ENCODE measurements at places on chromosomes 11 and 22.

DNA sequence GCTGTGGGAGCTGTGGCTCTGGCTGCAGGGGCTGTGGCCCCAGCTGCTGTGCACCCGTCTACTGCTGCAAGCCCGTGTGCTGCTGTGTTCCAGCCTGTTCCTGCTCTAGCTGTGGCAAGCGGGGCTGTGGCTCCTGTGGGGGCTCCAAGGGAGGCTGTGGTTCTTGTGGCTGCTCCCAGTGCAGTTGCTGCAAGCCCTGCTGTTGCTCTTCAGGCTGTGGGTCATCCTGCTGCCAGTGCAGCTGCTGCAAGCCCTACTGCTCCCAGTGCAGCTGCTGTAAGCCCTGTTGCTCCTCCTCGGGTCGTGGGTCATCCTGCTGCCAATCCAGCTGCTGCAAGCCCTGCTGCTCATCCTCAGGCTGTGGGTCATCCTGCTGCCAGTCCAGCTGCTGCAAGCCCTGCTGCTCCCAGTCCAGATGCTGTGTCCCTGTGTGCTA, 514 bp downstream of the KRTAP5-9 start:
- DNase-seq: no peak

GRCh38 chr11:69467196-69467595, 14.3 kb upstream of the LINC01488 start:
- no peak for DNase-seq

- DNase-seq: no peak
Measured at GRCh38 chr11:19163617-19164016, 38.2 kb downstream of the CSRP3 start.

DNA sequence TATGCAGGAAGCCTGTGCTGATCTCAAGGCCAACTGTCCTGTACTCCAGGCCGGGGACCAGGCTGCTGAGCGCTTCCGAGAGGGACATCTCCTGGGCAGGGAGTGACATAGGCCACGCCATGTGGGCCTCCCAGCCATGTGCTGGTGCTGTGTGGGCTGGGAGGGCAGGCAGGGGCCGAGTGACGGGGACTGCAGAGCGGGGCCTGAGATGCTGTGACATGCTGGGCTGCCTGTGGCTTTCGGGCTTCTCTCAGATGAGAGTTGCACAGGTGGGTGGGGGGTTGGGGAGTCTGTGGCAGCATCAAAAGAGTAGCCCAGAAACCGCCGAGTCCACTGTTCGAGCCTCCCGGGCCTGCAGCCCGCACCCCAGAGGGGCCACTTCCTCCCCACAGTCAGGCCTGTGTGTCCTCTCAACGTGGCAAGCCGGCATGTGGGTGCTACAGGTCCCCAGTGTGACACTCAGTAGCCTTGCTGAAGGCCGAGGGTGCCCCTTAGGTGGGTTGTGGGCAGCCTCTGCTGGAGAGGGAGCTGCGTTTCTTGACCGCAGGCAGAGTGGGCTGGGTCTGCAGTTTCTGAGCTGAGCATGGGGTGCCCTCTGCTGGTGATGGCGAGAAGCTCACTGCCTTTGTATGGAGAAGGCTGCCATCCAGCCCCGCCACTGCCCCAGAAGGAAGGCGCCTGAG, 101.2 kb downstream of the BCR start:
- DNase-seq: peak; percentile 33

GRCh38 chr11:72204886-72205285, 11.7 kb upstream of the FOLR2 start:
- DNase-seq: no peak

DNA sequence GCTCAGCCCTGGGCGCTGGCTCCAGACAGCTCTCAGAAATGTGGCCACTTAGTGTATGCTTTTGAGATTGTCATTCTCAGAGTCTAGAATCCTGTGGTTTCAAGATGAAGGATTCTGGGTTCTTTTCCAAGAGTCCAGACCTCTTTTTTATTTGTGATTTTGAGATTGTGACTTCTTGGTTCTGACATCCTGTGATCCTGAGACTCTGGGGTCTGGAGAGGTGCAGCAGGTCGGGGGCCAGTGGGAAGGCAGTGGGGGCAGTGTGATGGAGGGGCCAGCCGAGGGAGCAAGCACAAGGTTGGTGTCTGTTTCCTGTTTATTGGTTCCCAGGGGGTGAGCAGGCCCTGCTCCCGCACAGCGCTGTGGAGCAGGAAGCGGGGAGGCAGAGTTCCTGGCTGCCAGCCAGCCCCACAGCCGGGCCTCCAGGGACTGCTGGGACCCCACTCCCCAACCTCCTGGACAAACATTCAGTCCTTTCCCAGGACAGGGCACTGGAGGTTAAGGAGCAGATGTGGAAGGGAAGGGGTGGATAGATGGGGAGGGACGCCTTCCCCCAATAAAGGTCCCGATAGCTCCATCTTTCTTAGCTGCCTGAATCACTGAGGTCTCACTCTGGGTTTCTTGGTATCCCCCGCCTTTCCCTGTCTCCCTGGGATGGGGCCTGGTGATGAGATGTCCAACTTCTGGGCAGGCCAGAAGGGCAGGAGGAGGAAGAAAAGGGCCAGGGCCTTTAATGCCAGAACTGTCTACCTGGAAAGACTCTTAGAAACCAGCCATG, 13.7 kb downstream of the ARHGEF17 start:
- DNase-seq: peak; percentile 10

DNA sequence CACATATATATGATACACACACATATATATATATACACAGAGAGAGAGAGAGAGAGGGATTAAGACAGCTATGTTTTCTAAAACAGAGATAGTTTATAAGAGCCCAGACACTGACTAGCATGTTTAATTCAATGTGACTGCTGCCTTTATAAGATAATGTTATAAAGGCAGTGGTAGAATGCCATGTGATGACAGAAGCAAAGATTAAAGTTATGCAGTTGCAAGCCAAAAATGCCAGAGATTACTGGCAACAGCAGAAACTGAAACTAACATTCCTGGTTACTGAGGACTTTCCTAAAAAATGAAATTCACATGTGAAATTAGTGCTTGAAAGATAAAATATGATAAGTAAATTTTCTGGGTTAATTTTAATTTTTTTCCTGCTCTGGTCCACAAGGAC, 1888.9 kb downstream of the LRRC4C start:
- DNase-seq: no peak

- DNase-seq: no peak
Measured at GRCh38 chr11:121035169-121035755, 11.4 kb downstream of the TBCEL start.

- DNase-seq: no peak
Measured at GRCh38 chr11:121236115-121237001, 56.2 kb upstream of the SC5D start.

DNA sequence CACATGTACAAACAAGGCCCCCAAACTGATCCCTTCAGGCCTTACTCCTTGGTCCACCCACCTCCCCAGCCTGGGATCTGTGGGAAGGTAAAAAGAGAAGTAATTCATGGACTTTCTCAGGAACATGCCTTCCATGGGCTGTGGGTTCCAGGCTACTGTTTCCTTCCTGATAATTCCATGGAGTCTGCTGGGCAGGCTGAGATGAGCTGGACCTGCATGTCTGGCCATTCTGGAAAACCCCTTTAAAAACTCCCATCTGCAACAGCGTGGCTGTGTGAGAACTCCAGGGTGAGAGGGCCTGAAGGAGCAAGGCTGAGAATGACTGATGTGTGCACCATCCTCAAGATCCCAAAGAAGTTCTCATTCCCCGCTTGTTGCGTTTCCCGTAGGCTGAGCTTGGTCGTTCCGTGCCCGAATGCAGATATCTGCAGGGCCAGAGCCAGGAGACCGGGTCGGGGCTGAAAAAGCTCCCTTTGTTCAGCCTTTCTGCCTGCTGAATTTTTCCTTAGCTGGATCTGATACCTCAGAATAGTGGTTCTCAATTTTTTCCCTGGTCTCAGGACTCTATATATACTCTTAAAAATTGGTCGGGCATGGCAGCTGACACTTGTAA, 72.9 kb downstream of the NAT10 start:
- DNase-seq: no peak

- DNase-seq: no peak
Measured at GRCh38 chr22:34904486-34904885, 161.5 kb upstream of the ISX start.

DNA sequence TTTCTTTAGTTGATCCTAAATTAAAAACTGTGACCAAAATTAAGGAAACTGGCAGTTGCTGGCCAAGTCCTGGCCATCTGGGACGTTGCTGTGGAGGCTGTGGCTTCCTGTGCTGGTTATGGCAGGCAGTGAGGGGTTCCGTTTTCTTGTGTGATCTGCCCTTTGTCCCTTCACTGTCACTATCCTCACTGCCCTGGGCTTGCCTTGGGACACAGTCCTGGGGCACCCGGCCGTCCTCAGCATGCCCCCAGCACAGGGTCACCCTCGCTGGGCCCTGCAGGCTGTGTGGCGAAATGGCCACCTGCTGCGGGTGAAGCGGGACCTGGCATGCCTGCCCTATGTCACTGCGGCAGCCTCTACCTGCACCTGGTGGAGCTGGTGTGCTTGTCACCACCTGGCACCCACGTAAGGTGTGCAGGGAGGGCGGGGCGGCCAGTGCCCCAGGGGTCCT, 52.5 kb upstream of the SLC22A12 start:
- peak; percentile 83 for DNase-seq

GRCh38 chr11:90355200-90355599, 132.4 kb upstream of the CHORDC1 start:
- DNase-seq: no peak

DNA sequence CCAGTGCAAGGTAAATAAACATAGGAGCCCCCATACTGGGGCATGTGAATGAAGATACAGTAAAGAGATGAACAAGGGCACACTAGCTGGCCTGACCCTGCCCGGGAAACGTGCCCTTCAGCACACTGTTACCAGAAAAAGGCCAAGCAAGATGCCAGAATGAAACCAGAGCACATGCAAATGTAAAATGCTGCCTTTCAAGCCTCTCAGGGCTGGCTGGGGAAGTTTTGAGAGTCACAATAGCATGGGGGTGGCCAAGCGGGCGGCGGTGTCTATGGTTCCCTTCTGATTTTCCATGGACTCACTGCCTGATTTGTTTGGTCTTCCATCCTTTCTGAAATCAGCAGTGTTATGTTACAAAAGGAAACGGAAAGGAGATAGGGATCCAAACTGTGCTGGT, 18.9 kb upstream of the SUSD2 start:
- DNase-seq: no peak

GRCh38 chr22:26045051-26045450, 124.2 kb upstream of the SEZ6L start:
- DNase-seq: no peak

DNA sequence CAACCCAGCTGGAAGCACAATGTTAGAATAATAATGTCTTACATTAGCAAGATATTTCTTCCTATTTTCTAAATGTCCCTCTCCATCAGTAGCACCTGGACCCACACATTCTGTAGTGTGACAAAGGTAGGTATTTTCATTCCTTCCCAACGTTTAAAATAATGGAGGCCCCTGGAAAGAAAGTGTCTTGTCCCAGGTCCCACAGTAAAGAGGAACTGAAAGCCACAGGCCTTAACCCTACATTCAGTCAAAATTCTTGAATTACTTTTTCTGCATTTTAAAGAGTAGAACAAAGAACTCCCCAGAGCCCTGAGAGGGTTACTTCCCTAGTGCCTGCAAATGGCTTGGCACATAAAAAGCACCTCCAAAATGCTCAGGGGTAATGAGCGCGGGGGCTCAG, 26.3 kb downstream of the OPCML start:
- no peak for DNase-seq

GRCh38 chr11:45530111-45530510, 135.3 kb downstream of the CHST1 start:
- DNase-seq: no peak

DNA sequence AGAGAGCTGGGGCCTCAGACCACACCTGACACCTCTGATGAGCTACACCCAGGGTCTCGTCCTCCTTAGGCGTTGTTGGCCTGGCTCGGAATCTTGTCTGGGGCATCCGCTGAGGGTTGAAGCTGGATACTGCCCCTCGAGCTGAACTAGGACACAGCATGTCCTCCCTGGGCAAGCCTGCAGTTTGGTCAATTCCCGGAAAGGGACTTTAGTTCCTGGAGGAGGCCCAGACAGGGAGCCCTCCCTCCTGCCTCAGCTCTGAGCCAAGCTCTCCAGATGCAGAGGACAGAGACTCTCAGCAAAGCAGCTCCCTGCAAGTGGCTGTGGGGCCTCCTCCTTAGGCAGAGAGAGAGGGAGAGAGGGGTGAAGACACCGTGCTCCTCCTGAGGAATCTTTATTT, 4.9 kb downstream of the APOL3 start:
- no peak for DNase-seq

- DNase-seq: no peak
Measured at GRCh38 chr11:44319170-44319551, 9.2 kb upstream of the ALX4 start.

DNA sequence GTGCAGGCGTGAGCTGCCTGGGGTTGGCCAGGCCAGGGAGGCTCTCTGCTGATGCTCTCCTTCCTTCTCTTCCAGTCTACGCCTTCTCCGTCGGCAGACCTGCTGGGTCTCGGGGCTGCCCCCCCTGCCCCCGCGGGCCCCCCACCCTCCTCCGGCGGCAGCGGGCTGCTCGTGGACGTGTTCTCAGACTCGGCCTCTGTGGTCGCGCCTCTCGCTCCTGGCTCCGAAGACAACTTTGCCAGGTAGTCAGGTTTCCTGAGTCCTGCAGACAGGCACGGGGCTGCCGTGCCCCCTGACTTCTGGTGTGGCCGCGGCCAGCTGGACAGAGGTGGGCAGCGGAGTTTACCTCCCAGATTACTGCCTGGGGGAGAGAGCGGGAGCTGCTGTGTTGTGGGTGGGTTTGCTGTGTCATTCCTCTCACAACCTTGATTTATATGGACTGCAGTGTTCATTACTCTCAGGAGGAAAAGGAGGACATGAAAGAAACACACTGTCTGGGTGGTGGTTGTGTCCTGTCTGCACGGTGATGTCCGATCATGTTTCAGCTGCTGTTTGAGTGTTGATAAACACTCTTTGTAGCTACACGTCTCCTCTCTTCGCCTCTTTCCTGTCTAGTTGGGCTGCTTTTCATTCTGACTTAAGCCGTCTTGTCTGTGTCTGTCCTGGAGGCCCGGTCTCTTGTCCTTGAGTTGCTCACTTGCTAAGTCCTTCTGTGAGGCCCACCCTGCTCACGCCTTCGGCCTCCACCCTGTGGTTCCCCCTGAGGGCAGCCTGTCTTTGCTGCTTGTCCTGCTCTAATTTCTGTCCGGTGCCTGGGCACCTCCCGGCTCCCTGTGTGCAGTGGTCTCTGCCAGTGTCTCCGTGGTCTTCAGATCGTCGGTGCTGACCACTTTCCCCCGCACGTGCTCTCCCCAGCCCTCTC, 35.9 kb downstream of the MUC6 start:
- no peak for DNase-seq

- no peak for DNase-seq
Measured at GRCh38 chr11:103234974-103235373, 125.7 kb downstream of the DYNC2H1 start.

- no peak for DNase-seq
Measured at GRCh38 chr11:79902493-79902892, 461.7 kb upstream of the TENM4 start.

DNA sequence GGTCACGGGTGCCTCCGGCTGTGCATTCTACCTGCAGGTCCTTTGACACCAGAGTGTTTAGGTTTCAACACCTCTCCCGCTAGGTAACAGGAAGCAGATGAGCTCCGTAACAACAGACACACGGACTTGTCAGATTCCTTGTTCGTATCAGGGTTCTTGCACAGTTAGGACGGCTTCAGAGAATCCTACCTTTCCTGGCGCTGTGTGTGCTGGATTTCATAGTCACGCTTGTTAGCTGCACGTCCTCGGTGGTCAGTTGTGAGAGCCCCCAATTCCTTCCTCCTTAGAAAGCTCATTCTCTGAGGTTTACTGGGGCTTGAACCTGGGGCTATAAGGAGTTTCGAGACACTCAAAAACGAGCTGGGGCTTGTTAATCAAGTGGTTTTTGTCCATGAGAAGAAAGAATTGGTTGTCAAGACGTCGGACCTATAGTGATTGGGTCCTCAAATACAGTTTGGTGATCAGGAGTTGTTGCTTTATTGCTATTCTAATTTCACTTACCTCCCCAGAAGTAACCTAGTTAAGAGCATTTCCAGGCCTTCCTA, 664 bp downstream of the DDB2 start:
- no peak for DNase-seq
